Activated CD4-positive, CD25-positive, alpha-beta regulatory T cell treated with anti-CD3 and anti-CD28 coated beads, Interleukin-2, amount 50 U/mL, for 16 hours (primary cell): ENCODE measurements at places on chromosomes 12 and 14.

DNA sequence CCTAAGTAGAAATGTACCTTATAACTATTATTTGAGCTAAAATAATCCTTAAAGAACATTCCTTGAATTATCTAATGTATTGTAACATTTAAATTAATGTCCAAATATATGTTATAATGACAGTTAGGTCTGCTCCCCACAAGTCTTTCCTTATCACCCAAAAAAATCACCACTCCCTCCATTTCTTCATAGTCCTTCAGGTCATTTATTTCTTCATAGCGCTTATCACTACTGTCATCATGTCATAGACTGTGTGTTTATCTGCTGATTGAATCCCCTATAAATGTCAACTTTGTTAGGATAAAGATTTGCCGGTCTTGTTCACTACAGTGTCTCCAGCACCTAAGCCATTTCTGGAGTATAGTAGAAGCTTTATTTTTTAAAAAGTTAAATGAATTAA is 12.0 kb downstream of the LUM start:
- no peak for DNase-seq

- DNase-seq = no peak
Observed at GRCh38 chr14:89349171-89350008, 67.6 kb downstream of the FOXN3 start.

- DNase-seq = no peak
Observed at GRCh38 chr14:86543521-86543920, 1013.6 kb downstream of the FLRT2 start.

GRCh38 chr12:28132398-28132797 is 57.9 kb upstream of the CCDC91 start:
- no peak for DNase-seq

DNA sequence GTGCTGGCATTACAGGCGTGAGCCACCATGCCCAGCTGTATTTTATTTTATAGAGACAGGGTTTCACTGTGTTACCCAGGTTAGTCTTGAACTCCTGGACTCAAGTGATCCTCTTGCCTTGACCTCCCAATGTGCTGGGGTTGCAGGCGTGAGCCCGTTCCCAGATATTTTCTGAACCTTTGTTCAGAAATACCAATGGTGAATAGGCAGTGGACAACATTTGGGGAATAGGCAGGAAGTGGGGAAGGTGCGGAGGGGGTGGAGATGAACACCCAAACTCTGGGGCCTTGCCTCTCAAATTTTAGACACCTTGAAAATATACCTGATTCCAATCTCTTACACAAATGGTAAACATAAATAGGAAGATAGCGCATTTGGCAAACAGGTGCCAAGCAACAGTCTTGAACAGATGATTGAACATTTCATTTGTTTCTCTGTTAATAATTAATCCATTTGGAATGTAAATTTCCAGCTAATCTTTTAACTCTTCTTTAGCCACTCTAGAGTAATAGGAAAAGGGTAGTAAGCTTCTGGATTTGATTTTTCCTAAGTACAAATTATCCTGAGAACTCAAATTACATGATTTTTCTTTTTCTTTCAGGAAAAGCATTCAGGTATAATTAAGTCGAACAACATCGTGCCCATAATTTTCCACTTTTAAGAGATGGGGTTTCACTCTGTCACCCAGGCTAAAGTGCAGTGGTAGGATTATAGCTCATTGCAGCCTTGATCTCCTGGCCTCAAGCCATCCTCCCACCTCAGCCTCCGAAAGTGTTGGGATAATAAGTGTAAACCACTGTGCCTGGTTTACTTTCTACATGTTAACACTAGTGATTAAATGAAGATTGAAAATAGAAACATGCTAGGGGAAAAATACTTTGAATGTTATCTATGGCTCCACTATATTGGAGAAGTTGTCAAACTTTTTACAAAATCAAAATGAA is 22.9 kb upstream of the RNF34 start:
- no peak for DNase-seq

DNA sequence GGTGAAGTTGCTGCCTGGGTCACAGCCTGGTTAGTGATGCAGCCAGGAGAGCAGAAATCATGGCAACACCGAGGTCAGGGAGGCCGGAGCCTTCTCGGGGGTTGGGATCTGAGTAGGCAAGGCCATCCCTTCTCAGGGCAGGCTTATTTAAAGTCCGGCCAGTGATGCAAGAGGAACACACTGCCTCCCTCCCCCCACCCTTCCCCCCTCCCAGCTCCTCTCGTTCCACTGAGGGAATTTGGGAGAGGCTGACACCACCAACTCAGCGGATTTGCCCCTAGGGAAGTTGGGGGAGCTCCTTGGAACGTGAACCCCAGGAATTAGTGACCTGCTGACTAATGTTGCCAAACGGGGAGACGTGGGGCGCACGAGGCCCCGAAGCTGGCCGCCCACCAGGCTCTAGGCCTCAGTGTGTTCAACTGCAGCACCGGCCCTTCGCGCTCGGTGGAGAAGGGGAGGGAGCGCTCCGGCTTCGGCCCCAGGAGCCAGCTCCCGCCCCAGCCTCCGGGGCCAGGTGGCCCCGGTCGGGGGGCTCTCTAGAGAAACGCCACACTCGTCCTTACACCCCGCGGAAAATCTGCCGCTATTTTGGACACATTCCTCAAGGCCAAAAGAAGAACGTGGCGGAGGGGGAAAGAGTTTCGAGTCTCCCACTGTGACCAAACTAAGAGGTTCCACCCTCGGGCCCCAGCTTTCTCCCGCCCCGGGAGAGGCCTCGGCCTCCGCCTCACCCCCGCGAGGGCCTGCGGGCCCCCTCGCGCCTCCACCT is 1.6 kb downstream of the CTDSP2 start:
- no peak for DNase-seq
